Activated T-helper 2 cell treated with anti-CD3 and anti-CD28 coated beads, Interferon-gamma antibody, Interleukin-2, Interleukin-4, amounts not matched to agents 10 μg/mL and 5 μg/mL and 100 μg/mL, durations not matched to agents 14 hours and 24 hours and 36 hours (primary cell): ENCODE measurements at places on chromosomes 5 and 9. TPM values are rescaled to one million over a fixed set of nuclear protein-coding genes. Genes with fewer than 3 reads are reported as not detected.
A peak's percentile ranks its signal among the peaks of the same experiment; 100 is the strongest.

- H3K4me3 ChIP-seq, result no peak overlapping the region
- no peaks in the 10 kb centered on the region for H3K36me3 ChIP-seq
- H3K4me1 ChIP-seq, result peaks cover 2% of the 10 kb centered on the region
- no peak for DNase-seq
Measured at GRCh38 chr5:143245929-143246561, 157.4 kb downstream of the NR3C1 start.

PCDHA1 gene
- total RNA-seq, result 0.07 TPM in 1 of 2 replicates, not detected in the other

DNA sequence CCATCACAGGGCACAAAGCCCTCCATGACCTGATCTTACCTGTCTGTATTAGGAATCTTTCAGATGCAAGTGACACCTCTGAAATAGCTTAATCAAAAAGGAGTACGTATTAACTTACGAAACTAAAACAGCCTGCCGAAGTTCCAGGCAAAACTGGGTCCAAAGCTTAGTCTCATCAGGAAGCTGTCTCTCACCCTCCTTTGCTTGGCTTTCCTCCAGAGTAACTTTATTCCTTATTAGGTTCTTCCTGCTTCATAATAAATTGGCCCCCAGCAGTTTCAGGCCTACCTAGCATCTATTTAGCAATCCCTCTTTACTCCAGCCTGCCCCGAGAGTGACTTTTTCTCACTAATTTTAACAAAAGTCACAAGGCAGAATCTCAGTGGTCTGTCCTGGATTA, 58.4 kb upstream of the STK32A start:
- no peaks in the 10 kb centered on the region for H3K27me3 ChIP-seq
- H3K27ac ChIP-seq, result no peak overlapping the region
- no peak overlapping the region for H3K4me3 ChIP-seq
- no peak for DNase-seq
- H3K36me3 ChIP-seq, result no peaks in the 10 kb centered on the region
- no peaks in the 10 kb centered on the region for H3K4me1 ChIP-seq

DNA sequence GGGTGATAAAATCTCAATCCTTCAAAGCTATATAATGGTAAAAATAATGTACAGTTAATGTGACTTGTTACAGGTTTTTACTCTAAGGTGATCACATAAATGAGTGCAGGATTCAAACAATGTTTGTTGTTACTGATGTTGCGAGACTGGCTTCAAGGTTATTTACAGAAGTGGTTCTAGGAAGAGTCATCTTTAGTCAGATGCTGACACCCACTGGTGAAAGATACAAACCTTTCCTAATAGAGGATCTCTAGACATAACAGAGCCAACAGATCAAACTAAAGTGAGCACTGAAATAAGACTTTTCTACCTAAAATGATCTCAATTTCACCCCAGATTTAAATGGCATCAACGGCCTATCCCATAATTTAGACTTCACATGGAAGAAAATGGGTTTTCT, 20.2 kb downstream of the ARSB start:
- H3K4me3 ChIP-seq, result no peak overlapping the region
- peaks cover 29% of the 10 kb centered on the region for H3K36me3 ChIP-seq
- peaks cover 2% of the 10 kb centered on the region for H3K4me1 ChIP-seq
- H3K27ac ChIP-seq, result no peak overlapping the region
- H3K27me3 ChIP-seq, result no peaks in the 10 kb centered on the region

- no peaks in the 10 kb centered on the region for H3K36me3 ChIP-seq
- no peak for DNase-seq
- no peak overlapping the region for H3K27ac ChIP-seq
- H3K4me1 ChIP-seq, result peaks cover 10% of the 10 kb centered on the region
- peaks cover 25% of the 10 kb centered on the region for H3K27me3 ChIP-seq
Measured at GRCh38 chr9:2872250-2872930, 28.5 kb upstream of the PUM3 start.

MYMK gene
- not detected in 2 replicates for total RNA-seq

DNA sequence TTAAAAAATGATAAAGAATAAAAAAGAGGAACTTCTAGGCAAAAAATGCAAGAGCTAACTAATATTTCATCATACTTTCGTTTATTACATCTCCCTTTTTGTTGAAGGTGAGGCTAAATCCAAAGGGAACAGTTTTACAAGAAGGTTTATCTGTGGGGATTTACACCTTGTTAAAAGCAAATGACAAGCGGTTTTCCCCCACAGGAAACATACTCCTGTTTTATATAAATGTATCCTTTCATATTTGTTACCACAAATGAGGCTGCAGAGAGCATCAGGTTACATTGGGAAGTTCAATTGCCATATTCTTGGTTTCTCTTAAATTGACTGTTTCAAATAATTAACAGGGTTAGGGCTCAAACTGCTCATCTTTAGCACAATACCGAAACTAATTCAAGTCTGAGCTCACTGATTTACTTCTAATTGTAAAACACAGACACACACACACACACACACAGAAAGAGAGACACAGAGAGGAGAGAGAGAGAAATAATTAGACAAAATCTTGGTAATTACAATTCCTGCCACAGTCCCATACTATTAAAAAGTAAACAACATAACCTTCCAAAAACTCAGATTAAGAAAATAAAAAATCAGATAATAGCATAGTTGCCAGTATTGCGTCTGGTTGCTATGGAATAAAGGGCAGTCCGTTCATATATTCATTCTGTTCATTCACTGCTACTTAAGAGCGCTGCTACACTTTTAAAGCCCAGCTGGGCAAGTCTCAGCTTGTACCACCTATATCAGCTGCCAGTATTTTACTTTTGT, 17.1 kb downstream of the RFX3 start:
- peaks cover 28% of the 10 kb centered on the region for H3K4me1 ChIP-seq
- no peaks in the 10 kb centered on the region for H3K27me3 ChIP-seq
- H3K4me3 ChIP-seq, result peak overlapping the region; percentile 41
- DNase-seq, result no peak
- peaks cover 10% of the 10 kb centered on the region for H3K36me3 ChIP-seq

GRCh38 chr9:4320021-4320420, 20.2 kb upstream of the GLIS3 start:
- DNase-seq, result no peak
- peaks cover 3% of the 10 kb centered on the region for H3K27me3 ChIP-seq
- no peaks in the 10 kb centered on the region for H3K36me3 ChIP-seq
- H3K4me3 ChIP-seq, result no peak overlapping the region
- H3K4me1 ChIP-seq, result peaks cover 2% of the 10 kb centered on the region

DNA sequence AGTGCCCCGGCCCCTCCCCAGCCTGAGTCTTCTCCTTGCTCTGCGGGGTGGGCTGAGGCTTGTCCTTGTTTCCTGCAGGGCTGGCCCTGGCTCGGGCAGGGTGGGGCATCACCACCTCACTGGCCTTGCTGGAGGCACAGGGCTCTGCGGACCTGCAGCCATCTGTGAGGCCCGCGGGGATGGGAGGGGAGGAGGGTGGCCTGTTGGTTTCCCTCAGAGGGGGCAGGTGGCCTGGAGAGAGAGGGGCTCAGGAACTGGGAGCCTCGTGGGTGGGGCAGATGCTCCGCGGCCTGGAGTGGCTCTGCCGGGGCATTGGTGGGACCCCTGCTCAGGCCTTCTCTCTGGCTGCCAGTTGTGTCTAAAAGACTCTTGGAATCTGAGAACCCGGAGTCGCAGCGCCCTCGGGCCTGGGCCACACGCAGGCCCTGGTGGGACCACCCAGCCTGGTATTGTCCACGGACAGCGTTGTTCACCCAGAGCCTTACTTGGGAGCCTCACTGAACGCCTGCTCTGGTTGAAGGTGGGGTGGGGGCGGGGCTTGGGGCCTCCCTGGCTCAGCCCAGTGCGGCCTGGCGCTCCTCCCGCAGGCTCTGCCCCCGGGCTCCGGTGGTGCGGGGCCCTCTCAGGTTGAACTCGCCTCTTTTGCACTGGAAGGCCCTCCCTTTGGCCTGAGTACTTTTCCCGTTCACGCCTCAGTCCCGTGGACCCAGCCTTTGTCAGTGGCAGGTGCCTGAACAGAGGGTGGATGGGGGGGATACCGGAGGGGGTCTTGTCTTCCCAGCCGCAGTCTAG, 111.3 kb downstream of the RXRA start:
- H3K36me3 ChIP-seq, result no peaks in the 10 kb centered on the region
- no peaks in the 10 kb centered on the region for H3K4me1 ChIP-seq
- H3K27me3 ChIP-seq, result peaks cover 8% of the 10 kb centered on the region
- no peak overlapping the region for H3K27ac ChIP-seq
- DNase-seq, result no peak
- H3K4me3 ChIP-seq, result no peak overlapping the region

BNC2 gene
- total RNA-seq, result not detected in 2 replicates

GRCh38 chr5:149363936-149364335, 6.1 kb downstream of the PCYOX1L start:
- peaks cover 18% of the 10 kb centered on the region for H3K36me3 ChIP-seq
- no peak overlapping the region for H3K27ac ChIP-seq
- DNase-seq, result no peak
- no peak overlapping the region for H3K4me3 ChIP-seq
- H3K4me1 ChIP-seq, result peaks cover 26% of the 10 kb centered on the region

CLIC3 gene
- not detected in 2 replicates for total RNA-seq

HCN1 gene
- not detected in 2 replicates for total RNA-seq

GRCh38 chr5:43804041-43804440, 201.1 kb downstream of the NNT start:
- H3K36me3 ChIP-seq, result no peaks in the 10 kb centered on the region
- H3K27me3 ChIP-seq, result no peaks in the 10 kb centered on the region
- no peak overlapping the region for H3K27ac ChIP-seq
- H3K4me3 ChIP-seq, result no peak overlapping the region
- no peaks in the 10 kb centered on the region for H3K4me1 ChIP-seq

TRIM7 gene
- 3.9 and 4.8 TPM in 2 replicates for total RNA-seq
